ENCODE measurements at places on chromosomes 1 and 21.

- no peak for DNase-seq
Observed at GRCh38 chr1:223234170-223234514, 91.1 kb upstream of the TLR5 start.

DNA sequence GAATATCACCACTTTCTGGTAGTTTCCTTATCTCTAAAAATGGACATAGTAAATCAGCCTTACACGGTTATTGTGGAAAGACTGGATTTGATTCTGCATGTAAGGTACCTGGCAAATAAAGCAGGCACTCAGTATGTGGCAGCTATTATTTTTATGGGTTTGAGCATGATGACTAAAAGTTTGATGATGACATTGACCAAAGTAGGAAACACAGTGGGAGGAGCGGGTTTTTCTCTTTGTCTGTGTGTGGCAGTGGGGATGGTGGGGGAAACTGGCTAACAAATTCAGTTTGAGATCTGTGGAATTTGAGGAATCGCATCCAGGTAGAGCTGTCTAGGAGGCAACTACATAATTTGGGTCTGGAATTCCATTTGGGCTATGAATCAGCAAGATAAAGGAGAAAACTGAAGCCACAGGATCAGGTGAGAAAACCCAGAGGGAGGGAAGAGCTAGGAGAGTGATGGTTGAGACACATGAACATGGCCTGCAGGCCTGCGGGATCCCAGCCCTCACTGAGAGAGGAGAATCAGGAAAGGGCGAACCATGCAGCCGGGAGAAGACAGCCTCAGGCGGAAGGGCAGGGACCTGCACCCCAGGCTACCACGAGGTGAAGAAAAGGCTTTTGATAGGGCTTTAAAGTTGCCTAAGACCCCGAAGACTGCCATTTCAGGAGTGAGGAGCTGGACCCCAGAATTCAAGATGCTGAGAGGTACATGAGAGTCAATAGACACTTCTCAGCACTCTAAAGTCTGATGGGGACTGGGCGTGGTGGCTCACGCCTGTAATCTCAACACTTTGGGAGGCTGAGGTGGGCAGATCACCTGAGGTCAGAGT, 52.2 kb downstream of the MEF2D start:
- DNase-seq = no peak

GRCh38 chr1:19505693-19506457, 20.5 kb upstream of the CAPZB start:
- peak; percentile 64 for DNase-seq

DNA sequence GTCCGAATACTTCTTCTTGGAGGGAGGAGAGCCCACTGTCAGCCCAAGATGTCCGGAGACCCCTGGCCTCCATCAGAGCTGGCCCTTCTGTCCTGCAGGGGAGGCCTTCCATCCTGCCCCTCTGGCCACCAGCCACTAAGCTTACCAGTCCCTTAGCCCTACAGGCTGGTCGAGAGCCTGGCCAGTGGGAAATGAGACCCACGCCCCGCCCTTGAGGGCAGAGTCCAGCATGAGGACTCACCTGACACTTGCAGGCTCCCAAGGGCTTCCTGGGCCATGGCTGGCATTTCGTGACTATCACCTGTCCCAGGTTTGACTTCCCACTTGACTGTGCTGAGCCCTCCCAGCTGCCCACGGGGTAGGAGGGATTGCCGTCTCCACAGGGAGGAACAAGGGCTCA, 361.8 kb upstream of the VAMP3 start:
- DNase-seq = peak; percentile 2

All from right hindlimb (tissue), 1 donor.